Midbrain (tissue), 1 donor: ENCODE measurements at places on chromosomes 7 and 10.

DNA sequence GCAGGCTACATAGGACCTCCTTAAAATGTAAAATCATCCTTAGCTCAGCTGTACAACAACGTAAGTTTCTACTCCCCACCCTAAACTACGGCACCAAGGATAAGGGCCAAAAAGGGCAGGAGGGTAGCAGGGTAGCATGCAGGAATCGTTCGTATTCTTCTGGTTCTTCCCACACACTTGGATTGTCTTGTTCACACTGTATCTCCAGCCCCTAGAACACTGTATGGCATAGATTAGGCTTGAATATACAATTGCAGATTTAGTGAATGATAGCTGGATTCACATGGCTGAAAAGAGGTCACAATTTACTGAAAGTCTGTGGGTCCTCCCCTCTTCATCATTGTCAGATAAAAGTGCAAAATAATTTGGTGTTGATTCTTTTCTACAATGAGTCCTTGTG lies 28.2 kb upstream of the PRKAR2B start:
- DNase-seq, result no peak

- no peak for DNase-seq
Observed at GRCh38 chr10:19120381-19120908, 71.8 kb downstream of the MALRD1 start.

DNA sequence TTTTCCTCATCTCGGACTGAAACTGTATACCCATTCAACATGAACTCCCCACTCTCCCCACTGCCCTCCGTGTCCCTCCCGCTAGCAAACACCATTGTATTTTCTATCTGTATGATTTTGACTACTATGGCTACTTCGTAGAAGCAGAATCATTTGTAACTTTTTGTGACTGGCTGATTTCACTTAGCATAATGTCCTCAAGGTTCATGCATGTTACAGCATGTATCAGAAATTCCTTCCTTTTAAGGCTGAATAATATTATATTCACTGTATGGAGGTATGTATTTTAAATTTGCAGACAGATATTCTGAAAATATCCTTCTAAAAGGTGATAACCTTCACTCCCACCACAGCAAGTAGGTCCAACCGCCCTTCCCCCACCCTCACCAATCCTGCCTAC lies 42.9 kb upstream of the MMD2 start:
- no peak for DNase-seq

DNA sequence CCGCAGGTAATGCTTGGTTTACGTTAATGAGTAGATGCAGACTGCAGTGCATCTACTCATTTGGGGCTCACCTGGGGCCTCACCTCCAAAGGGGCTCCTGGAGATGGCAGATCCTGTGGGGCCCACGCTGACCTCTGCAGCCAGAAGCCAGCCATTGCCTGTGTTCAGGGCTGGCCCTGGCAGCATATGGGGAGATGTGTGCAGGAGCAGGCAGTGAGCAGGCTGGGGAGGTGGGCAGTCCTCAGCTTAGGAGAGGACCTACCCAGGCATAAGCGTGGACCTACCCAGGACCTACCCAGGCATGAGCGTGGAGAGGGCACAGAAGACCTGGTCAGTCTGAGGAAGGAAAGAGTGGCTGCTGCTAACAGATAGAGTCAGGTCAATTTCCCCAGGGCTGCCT lies 178.5 kb downstream of the PTPRN2 start:
- no peak for DNase-seq

- no peak for DNase-seq
Observed at GRCh38 chr7:105718511-105718925, 137.2 kb upstream of the EFCAB10 start.

- DNase-seq, result no peak
Observed at GRCh38 chr10:88127766-88128165, 264.3 kb downstream of the PTEN start.

GRCh38 chr10:43078986-43079273 lies 2.1 kb downstream of the RET start:
- DNase-seq, result no peak

DNA sequence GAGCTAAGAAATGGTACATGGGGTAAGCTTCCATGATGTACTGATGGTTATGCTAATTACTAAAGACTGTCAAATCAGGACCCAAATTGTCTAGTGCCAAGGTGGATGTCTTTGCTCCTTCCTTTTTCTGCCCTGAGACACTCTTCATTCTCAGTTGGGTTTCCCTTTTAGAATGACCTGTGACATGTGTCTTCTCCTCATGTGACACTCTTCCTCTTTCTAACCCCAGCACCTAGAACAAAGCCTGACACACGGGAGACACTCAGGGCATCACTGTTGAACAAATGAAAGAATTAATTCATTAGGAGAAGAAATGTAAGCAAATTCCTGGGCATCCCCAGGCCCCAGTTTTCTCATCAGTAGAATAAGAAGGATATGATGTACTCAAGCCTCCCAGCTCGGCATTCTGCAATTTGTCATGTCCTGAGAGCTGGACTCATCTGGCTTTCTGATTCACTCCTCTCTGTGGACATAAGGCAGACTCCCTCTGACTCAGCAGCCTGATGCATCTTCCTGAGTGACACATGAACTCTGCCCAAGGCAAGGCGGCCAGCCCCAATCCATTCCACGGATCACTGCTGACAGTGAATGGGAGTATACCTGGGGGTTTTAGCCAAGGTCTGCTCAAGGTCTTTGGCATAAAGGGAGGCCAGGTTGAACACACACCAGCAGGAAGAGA lies 473.8 kb downstream of the KCNMA1 start:
- no peak for DNase-seq

DNA sequence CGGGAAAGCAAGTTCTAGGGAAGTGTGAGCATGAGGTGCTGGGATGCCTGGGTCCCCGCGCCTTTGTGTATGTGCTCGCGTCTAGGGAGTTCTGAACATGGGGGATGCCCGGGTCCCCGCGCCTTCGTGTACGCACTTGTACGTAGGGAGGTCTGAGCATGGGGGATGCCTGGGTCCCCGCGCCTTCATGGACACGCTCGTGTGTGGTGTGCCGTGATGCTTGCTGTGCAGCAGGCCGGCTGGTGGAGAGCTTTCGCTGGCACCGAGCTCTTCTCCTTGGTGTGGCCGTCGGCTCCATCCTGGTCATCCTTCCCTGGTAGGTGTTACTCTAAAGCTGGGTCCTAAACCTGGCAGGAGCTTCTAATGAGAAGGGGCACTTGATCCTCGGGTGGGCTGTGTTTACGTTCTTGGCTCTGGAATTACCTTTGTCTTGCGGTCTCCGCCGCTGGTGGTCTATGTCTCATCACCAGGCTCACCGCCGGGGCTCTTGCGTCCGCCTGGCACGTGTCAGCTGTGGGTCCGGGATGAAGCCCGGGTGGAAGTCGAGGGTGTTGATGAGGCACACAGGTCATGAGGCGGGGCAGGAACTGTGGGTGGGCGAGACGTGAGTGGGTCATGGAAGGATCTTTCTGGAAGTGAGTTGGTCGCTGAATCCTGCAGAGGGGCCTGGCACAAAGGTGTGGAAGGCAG lies 63.5 kb downstream of the DNAJB6 start:
- DNase-seq, result no peak

- no peak for DNase-seq
Observed at GRCh38 chr10:27158421-27158820, 3.3 kb downstream of the MASTL start.

- DNase-seq, result no peak
Observed at GRCh38 chr7:22197376-22197775, 159.6 kb downstream of the RAPGEF5 start.

DNA sequence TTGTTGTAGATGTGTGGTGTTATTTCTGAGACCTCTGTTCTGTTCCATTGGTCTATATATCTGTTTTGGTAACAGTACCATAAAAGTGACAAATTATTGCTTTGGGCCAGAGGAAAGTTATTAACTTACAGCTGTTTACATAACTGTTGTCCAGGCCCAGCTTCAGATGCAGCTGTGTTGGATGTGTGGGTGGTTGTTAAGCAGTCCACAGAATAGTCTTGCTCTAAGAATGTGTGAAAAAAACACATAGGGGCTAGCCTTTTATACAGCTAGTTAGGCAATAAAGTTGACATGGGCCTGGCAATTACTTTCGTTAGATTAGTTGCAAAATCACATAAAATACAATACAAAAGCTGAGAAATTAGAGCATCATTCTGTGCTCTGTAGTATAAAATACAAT lies 31.9 kb downstream of the DLD start:
- DNase-seq, result no peak

DNA sequence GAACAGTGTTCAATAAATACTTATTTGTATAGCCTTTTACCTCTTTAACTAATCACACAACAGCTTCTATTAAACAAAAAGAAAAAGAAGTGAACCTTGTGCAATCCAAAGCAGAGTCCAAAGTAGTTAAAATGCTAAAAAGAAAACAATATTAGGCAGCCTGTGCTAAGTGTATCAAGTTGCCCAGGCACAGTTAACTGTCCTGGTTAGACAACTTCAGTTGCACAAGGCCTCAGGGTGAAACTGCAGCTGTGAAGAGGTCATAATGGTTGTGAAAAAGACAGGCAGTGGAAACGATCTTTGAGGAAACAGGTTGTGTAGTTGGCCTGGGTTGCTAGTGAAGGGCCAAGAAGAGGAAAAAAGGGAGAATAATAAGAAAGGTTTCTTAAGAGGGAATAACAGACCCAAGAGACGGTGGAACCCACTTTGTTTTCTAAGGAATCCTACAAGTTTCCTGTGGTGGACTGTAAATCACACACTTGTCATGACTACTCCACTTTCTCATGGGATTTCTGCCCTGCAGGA lies 6.0 kb upstream of the CROT start:
- no peak for DNase-seq

DNA sequence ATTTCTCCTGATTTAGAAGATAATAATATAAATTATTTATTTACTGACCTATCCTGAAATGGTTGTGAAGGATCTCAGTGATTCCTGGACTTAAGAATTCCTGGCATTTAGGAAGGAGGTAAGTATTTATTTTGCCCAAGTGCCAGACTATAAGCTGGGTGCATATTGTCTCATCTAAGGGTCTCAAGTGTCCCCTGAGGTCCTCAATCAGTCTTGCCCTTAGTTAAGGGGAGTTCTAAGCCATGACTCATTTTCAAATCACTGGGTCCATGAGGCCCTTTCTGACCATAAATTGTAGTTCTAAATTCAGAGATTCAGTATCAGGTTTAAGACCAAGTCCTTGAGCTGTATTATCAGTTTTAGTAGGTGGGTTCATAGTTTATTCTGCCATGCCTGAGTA lies 251.6 kb upstream of the MEOX2 start:
- no peak for DNase-seq

- no peak for DNase-seq
Observed at GRCh38 chr10:105598207-105598606, 957.1 kb downstream of the SORCS3 start.

DNA sequence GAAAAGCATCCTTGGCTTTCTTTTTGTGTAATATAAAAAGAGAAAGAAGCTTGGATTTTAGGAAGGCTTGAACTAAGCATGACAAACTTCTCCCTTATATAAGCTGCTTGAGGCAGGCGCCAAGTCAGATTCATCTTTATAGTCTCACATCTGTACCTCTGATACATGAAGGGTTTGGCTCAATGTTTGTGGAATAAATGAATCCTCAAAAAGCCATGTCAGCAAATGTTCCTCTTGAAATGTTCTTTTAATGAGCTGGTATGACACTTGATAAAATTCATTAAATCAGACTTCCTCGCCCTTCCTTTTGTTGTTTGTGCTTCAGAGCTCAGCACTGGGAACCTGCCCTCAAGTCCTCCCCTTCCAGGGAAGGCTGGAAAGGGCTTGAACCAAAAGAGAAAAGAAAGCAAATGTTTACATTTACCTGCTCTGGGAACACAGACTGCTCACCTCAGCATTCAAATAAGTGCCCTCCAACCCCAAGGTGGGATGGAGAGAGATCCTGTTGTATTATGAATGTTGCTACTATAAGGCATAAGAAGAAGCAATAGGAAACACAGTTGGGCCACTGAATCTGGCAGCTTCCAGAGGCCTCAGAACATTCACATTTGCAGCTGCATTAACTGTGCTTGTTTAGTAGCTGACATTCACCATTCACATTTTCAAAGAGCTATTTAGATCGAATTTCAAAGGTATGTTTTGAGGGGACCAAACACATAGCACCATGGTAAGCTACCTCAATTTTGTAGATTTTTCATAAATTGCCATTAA lies 212.6 kb downstream of the CACNA2D1 start:
- DNase-seq, result peak; percentile 23

DNA sequence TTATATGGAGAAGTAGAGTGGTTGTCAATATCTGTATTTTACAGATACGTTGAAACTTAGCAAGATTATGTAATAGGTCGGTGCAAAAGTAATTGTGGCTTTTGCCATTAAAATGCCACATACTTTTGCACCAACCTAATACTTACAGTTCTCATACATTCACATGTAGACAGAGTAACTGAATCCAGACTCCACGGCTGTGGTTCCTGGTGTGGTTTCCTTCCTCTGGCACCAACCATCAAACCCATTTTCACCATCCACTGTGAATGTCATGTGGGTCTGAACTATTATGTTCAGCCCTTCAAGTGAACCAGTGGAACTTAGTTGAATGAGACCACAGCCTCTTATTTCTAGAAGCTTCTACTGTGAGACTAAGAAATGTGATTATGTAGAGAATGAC lies 31.5 kb upstream of the SLIT1 start:
- DNase-seq, result no peak

GRCh38 chr7:100543586-100543985 lies 4.6 kb downstream of the AGFG2 start:
- DNase-seq, result no peak

GRCh38 chr7:22452960-22453558 lies 46.9 kb downstream of the STEAP1B start:
- no peak for DNase-seq

GRCh38 chr7:40403703-40404476 lies 269.1 kb downstream of the SUGCT start:
- no peak for DNase-seq
